ENCODE measurements at places on chromosomes 2 and 18.
A peak's percentile ranks its signal among the peaks of the same experiment; 100 is the strongest.

- DNase-seq: no peak
Observed at GRCh38 chr2:227789803-227790202, 23.8 kb upstream of the CCL20 start.

DNA sequence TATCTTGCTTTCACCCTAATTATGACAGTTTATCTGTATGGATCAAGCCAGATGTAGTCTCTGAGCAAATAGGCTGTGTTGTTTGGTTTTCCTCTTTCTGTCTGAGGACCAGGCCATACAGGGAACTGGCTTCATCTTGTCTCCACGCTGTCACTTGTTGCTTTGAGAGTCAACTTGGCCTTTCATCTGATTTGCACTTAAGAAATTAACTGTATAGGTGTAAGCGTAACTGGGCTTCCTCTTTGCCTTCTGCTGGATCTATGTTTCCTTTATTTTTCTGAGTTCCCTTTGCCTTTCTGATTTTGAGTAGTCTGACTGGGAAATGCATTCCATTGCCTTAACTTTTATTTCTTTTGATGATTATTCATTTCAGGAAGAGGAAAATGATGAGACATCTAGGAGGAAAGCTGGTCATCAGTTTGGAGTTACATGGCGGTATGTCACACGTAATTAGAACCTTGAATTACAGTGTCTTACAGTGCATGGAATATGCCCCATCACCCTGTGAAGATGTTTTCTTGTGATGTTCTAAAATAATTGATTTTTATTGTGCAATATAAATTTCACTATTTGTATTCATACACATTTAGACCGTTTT lies 17.4 kb downstream of the PTCD3 start:
- DNase-seq: no peak

DNA sequence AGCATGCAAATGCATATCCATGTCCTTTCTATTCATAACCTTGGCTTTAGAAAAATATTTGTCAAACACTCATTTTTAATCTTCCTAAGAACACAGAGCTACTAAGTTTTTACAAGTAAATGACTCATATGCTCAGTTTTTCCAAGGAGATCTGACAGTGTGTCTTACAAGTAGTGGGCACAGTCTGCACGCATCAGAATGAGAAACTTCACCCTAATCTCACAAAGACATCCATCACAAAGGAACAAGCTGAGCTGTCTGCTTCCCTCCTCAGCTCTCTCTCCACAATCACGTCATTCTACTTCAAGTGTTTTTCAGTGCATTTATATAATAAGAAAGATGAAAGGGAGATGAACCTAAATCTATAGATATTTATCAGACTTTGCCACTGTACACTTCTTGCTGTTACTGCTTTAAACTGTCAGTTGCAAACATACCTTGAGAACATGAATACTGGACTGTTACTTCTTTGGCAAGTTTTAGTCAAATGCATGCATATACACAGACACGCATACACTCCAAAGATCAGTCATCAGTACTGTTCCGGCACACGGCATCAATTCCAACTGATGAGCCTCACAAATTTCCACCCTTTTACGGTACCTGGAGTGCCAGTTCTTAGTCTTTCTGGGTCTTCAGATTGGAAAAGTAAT lies 75.7 kb downstream of the RBMS1 start:
- DNase-seq: no peak

- DNase-seq: no peak
Observed at GRCh38 chr18:62957885-62958472, 242.6 kb downstream of the PHLPP1 start.

- no peak for DNase-seq
Observed at GRCh38 chr2:159091976-159092375, 123.5 kb downstream of the TANC1 start.

- no peak for DNase-seq
Observed at GRCh38 chr2:197426723-197427603, 7.9 kb downstream of the SF3B1 start.

- no peak for DNase-seq
Observed at GRCh38 chr2:227642656-227643055, 23.9 kb upstream of the SCYGR5 start.

GRCh38 chr2:127160676-127161075 lies 53.7 kb upstream of the BIN1 start:
- DNase-seq: no peak

DNA sequence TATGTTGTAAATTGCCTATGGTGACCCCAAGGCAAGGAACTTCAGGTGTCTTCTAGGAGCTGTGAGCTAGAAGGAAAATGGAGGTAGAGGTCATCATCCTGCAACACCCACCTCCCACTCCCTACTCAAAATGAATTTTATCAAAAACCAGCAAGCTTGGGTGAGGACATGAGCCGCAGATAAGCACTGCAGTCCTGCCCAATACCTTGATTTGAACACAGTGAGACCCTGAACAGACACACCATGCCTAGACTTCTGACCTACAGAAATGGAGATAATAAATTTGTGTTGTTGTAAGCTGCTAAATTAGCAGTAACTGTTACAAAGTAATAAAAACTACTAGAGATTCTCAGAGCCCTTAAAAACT lies 13.4 kb downstream of the MEX3C start:
- DNase-seq: no peak

DNA sequence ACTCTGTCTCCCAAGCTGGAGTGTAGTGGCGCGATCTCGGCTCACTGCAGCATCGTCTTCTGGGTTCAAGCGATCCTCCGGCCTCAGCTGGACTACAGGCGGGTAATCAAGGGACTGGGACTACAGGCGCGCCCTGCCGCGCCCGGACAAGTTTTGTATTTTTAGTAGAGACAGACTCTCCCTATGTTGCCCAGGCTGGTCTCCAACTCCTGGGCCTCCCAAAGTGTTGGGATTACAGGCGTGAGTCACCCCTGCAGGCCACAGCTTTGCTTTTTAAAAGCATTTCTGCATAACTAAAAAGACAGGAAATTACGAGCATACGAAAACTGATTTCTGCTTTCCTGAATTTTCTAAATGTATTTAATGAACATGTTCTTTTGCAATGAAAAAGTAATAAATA lies 916 bp upstream of the OSBPL1A start:
- DNase-seq: no peak

GRCh38 chr18:76121011-76121410 lies 374.0 kb downstream of the ZNF516 start:
- no peak for DNase-seq

DNA sequence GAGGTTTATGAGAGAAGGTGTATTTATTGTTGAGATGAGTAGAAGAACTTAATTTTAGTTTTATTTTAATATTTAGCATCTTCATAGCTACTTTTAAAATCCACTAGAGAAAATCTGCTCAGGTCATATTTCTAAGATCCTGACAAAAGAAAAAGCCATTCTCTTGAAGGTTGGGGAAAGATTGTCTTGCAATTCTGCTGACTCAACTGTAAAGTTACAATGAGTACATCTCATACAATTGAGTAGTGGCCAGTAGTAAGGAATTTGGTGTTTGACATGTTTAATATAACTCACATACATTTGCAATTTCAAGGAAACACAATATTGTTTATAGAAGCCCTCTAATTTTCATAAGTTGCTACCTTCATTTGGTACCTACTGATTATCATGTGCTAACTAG lies 344.5 kb downstream of the LRRTM1 start:
- no peak for DNase-seq

- DNase-seq: no peak
Observed at GRCh38 chr2:28252311-28252710, 140.3 kb upstream of the FOSL2 start.

DNA sequence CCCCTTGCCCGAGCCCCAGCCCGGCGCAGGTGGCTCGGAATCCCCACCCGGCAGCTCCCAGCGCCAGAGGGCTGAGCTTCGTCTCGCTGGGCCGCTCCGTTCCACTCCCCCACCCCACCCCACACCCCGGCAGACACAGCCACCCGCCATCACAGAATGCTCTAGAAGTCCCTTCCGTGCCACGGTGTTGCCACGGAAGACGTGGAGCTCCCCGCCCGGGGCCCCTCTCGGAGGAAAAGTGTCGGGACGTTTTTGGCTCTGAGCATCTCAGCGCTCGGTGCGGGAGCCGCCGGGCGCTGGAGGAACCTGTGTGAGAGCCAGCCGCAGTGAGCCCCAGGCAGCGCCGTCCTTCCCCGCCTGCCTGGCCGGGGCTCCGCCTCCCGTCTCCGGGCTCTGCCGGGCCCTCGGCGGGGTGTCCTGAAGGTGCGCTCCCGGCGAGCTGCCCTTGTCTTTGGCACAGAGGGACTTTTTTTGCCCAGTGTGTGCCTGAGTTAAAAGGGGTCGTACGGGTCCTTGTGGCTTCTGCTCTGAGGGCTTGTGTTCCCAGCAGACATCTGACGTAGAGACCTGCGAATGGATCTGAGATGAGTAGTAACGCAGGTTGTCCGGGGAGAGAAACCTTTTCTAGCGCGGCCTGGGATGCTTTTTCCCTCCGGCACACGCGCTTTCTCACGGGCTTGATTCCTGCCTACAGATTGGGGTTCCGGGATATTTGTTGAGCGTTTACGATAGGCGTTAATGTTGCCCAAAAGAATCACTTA lies 1.8 kb downstream of the ZCCHC2 start:
- peak; percentile 29 for DNase-seq

DNA sequence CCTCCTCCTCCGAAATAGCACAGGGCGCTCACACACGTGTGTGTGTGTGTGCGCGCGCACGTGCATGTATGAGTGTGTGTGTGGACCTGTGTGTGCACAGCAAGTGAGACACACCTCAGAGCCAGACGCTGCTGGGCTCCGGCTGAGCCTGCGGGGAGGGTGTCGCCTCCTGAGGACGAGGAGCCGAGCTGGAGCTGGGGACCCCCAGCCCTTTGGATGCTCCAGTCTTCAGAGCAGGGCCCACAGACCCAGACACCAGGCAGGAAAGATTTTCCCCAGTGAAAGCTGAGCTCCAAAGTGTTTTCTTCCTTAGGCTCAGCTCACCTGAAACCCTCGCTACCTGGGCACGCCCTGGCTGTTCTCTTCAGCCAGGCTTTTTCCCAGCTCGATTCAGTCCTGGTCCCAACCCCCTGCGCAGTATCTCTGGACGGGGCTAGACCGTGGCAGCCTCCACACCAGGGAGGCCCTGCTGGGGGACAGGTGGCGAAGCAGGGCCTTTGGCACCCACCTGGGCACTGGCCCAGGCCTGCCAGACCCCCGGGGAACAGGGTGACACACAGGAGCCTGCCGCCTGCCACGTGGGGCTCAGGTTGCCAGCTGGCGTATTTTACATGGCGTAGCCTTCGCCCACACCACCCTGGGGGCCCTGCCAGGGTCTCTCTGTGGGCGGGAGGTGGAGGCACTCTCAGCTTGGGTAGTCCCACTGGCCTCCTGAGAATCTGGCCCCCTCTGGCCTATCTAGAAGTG lies 36.2 kb downstream of the PDIA6 start:
- no peak for DNase-seq

DNA sequence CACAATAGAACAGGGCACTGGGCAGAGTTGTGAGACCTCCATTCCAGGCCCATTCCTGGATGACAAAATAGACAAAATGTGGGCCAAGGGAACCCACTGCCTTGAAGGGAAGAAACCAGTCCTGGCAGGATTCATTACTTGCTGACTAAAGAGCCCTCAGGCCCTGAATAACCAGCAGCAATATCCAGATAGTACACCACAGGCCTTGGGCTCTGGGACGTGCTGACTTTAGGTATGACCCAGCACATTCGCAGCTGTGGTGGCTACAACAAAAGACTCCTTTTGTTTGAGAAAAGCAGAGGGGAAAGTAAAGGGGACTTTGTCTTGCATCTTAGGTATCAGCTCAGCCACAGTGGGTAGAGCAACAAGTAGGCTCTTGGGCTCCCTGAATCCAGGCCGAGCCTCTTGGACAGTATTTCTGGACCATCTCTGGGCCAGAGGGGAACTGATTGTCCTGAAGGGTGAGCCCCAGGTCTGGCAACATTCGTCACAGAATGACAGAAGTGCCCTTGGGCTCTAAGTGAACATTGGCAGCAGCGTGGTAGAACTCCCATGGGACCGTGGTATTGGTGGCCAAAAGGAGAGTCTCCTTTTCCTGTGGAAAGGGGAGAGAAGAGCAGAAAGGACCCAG lies 89.9 kb upstream of the CD226 start:
- no peak for DNase-seq

GRCh38 chr2:65431421-65432226 lies 775 bp downstream of the SPRED2 start:
- DNase-seq: no peak

DNA sequence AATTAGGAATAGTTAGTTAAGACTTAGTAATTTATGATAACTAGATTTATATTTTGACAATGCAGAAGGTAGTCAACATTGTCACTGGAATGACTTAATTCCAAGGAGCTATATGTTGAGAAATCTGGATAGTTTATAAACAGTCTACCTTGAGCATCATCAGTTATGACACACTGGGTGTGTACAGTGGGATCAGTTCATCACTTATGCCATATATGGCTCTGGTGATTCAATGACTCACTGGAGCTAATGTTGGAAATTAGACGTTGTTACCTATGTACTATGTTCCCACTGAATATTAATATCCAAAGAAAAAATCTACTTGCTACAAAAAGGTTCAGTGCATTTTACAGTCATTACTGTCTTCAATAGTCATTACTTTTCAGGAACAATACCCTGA lies 34.0 kb upstream of the ITPRID2 start:
- DNase-seq: no peak

GRCh38 chr18:22871809-22872525 lies 61.2 kb upstream of the RBBP8 start:
- DNase-seq: no peak

DNA sequence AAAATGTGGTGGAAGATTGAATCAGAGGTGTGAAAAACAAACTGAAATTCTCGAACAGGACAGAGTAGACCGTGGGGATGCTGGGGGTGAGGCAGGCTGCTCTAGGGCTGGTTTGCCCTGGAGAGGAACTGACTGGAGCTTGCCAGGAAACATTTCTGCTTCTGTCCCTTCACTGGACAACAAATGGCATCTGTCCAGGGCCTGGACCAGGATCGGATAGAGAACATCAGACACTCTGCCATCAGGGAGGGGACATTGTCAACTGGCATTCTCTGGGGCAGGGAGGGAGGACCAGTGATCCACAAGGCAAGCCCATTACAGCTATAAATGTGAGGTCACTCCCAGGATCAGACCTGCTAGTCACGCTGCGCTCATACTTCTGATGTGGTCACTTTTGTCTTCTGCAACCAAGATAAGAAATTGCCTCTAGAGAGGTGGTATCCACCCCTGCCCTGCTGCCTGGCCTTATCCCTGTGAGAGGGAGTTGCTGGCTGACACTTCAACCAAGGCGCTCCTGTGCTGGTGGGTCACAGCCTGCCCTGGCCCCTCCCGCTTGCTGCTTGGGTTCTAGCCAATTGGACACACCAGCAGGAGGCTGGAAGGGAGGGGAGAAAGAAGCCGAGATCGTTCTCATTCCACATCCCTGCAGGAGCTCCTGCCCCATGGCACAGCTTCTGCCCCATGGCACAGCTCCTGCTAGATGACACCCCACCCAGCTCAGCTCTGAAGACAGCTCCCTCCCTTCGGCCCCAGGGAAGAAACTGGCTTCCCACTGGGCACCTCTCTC lies 8.7 kb downstream of the NPPC start:
- DNase-seq: no peak

DNA sequence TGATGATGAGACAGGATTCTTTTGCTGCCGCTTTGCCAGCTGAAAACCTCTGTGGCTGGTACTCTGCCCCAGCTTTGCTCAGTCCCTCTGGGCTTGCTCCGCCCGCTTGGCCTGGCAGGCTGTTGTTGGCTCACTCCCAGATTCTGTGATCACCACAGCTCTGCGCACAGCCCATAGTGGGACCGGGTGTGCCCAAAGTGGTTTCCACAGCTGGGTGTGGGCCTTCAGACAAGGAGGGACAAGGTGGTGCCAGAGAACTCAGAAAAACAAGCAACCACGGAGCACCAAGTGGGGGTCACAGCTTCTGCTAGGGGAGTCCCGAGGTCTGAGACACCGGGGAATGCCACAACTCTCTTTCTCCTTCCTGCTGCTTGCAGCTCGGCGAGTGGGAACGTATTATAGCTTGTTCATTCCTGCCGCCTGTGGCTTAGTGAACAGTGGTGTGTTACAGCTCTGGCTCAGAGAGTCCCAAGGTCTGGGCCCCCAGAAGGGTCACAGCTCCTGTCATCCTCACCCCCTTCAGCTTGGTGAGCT lies 9.2 kb upstream of the KYNU start:
- no peak for DNase-seq
